ENCODE measurements at places on chromosomes 2 and 18.

DNA sequence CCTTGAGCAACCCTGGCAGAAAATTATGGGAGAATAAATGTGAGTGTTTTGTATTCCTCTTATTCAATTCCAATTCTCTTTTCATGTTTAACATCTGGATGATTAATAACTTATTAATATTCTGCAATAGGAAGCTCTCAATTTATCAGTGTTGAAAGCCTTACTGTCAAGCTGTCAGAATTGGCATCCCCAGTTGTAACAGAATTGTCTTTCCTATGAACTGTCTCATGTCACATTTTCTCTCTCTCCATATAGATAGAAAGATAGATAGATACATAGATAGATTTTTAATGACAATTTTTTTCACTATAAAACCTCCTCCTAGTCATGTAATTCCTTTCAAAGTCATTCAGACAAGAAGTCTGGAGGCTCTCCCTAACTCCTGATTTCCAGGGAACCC lies 331.5 kb downstream of the GALNT13 start:
- DNase-seq = no peak

DNA sequence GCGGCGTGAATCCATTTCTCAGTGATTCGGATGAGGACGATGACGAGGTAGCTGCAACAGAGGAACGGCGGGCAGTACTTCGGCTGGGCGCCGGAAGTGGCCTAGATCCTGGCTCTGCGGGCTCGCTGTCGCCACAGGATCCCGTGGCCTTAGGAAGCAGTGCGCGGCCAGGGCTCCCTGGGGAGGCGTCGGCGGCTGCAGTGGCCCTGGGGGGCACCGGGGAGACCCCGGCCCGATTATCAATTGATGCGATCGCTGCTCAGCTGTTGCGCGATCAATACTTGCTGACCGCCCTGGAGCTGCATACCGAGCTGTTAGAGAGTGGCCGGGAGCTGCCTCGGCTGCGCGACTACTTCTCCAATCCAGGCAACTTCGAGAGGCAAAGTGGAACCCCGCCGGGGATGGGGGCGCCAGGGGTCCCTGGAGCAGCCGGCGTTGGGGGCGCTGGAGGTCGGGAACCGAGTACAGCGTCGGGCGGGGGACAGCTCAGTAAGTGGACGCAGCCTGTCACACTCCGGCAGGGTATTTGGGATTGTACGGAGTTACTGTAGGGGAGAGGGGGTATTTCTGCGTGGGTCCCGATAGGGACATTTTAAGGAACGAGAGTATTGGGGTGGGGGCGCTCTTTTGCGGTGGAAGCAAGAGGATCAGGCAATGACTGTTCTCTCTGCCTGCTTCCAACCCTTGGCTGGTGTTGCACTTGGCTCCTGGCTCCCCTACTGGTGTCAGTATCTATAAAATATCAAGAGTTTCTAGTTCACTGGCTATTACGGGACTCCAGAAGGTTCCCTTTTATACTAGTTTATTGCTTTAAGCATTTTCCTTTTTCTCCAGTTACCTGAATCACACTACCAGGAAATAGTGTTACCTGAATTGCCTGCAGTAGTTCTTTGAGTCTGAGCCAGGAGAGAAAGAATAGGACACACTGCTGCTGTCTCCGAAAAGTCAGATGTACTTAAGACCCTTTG lies 772 bp downstream of the RELCH start:
- DNase-seq = peak; percentile 1

GRCh38 chr2:222408684-222409083 lies 15.7 kb upstream of the SGPP2 start:
- DNase-seq = no peak

GRCh38 chr2:47174733-47175361 lies 19.7 kb upstream of the STPG4 start:
- peak; percentile 68 for DNase-seq

GRCh38 chr2:176187899-176188773 lies at the start of gene HOXD1:
Gene HOXD1, plus strand, starts transcription at chr2:176188668. Its CDS starts 134 bp downstream, at chr2:176188802.
- DNase-seq = peak; percentile 65

GRCh38 chr2:119255760-119256581 lies 32.3 kb downstream of the STEAP3 start:
- DNase-seq = no peak

Data from NCI-H2171 (cell line).